ENCODE measurements at places on chromosomes 7 and 10. TPM values are rescaled to one million over a fixed set of nuclear protein-coding genes. Genes with fewer than 3 reads are reported as not detected.

HTR5A gene
- polyA plus RNA-seq = not detected

DNA sequence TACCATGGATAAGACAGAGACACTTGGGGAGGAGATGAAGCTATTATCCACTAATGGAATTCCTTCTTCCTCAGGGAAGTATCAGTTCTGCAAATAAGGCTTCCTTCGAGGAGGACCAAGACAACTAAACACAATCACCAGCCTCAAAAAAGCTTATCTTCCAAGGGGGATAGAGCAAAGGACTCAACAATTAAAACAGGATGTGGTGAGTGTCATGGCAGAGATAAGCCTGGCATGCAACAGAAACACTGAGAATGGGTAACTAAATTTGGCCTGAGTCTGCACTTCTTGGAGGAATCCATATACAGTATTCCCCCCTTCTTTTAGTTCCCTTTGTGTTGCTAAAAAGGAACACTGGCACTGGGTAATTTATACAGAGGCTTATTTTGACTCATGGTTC is 1285.2 kb downstream of the GATA3 start:
- no peak for DNase-seq

- DNase-seq = no peak
Measured at GRCh38 chr10:62352356-62352970, 21.7 kb upstream of the ZNF365 start.

GRCh38 chr7:25714013-25714412 is 438.0 kb upstream of the NFE2L3 start:
- no peak for DNase-seq

DNA sequence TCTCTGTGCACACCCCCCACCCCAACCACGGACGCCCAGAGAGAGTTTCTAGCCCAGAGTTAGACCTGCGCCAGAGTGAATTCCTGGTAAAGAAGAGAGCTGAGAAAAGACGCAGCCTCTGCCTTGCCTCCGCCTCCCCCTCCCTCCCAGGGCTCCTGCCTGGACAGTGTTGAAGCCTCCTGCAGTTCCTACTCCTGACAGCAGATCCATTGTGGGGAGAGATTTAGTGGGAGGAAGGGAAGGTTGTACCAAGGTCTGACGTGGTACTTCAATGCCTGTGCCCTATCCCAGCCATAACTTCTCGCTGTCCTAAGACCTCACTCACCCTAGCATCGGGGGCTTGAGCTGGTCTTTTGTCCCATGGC is 952 bp downstream of the SRRM3 start:
- DNase-seq = no peak

TMEM176B gene
- polyA plus RNA-seq = 0.69 TPM

All from naive thymus-derived CD8-positive, alpha-beta T cell (primary cell).